ENCODE measurements at places on chromosomes 16 and 17. TPM values are rescaled to one million over a fixed set of nuclear protein-coding genes. Genes with fewer than 3 reads are reported as not detected.
A peak's percentile ranks its signal among the peaks of the same experiment; 100 is the strongest.

- no peaks in the 10 kb centered on the region for H3K4me1 ChIP-seq
- peaks cover 7% of the 10 kb centered on the region for H3K36me3 ChIP-seq
- no peak overlapping the region for H3K4me3 ChIP-seq
- no peak for DNase-seq
Observed at GRCh38 chr16:20866145-20866772, 33.9 kb downstream of the DCUN1D3 start.

- no peaks in the 10 kb centered on the region for H3K27me3 ChIP-seq
- no peaks in the 10 kb centered on the region for H3K4me1 ChIP-seq
- no peak overlapping the region for H3K27ac ChIP-seq
- no peaks in the 10 kb centered on the region for H3K36me3 ChIP-seq
Observed at GRCh38 chr16:25868706-25869370, 177.1 kb downstream of the HS3ST4 start.

- no peaks in the 10 kb centered on the region for H3K36me3 ChIP-seq
- peaks cover 10% of the 10 kb centered on the region for H3K4me1 ChIP-seq
- DNase-seq, result peak; percentile 81
- peak overlapping the region; percentile 34 for H3K27ac ChIP-seq
- H3K27me3 ChIP-seq, result no peaks in the 10 kb centered on the region
- peak overlapping the region; percentile 32 for H3K4me3 ChIP-seq
Observed at GRCh38 chr16:30844671-30845449, 49.0 kb downstream of the BCL7C start.

The TGFB1I1 gene
- 5.8 TPM for total RNA-seq

The ASPHD1 gene
- total RNA-seq, result 0.50 TPM

The ALOX12B gene
- total RNA-seq, result not detected
